ENCODE measurements at places on chromosomes 11 and 22. TPM values are rescaled to one million over a fixed set of nuclear protein-coding genes. Genes with fewer than 3 reads are reported as not detected.

GRCh38 chr22:19514831-19515565, 9.2 kb downstream of the CLDN5 start:
- no peaks in the 10 kb centered on the region for H3K36me3 ChIP-seq
- H3K4me3 ChIP-seq = no peak overlapping the region
- no peaks in the 10 kb centered on the region for H3K27me3 ChIP-seq
- DNase-seq = no peak

GRCh38 chr22:28894334-28894733, 11.0 kb downstream of the ZNRF3 start:
- no peak overlapping the region for H3K4me3 ChIP-seq

DNA sequence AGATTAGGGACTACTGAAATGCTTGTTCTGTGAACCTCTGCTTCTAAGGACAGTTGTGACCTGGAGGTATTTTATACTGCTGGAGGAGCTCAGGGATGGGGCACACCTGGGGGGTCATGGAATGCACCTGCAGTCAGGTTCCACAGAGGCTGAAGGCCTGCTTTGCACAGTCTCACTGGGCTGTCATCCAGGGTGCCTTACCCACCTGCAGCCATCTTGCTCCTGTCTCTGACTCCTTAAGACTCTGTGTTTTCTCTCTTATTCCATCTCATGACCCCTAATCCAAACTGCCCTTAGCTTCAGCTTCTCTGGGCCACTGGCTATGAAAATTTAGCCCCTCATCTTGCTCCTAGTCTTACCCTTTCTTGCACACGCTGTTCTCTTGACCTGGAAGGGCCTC, 127.0 kb upstream of the SNX19 start:
- H3K27ac ChIP-seq = no peak overlapping the region
- DNase-seq = no peak
- no peaks in the 10 kb centered on the region for H3K4me1 ChIP-seq
- no peaks in the 10 kb centered on the region for H3K36me3 ChIP-seq
- no peaks in the 10 kb centered on the region for H3K27me3 ChIP-seq

DNA sequence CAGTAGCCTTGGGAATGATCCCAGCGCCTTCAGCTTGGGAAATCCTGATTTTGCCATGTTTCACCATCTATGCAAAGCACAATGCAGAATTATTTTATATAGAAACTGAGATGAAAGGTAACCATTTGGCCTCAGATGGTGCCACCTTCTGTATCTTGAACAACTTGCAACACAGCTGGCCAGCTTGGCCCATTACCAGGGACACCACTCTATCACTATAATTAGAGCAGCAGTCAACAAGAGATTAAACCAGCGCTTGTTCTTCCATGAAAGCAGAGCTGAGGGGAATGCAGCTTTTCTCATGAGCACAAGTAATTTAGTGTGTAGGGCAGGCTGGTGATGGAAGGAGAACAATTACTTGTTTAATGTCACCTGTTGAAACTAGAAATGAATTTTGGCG, 6.7 kb upstream of the ZDHHC13 start:
- no peaks in the 10 kb centered on the region for H3K36me3 ChIP-seq
- no peaks in the 10 kb centered on the region for H3K27me3 ChIP-seq
- no peak overlapping the region for H3K4me3 ChIP-seq

- DNase-seq = no peak
- no peak overlapping the region for H3K27ac ChIP-seq
- H3K36me3 ChIP-seq = no peaks in the 10 kb centered on the region
- H3K4me1 ChIP-seq = peaks cover 54% of the 10 kb centered on the region
- no peak overlapping the region for H3K4me3 ChIP-seq
Observed at GRCh38 chr11:26944866-26945664, 48.8 kb upstream of the FIBIN start.

GRCh38 chr11:31757260-31757835, 53.8 kb downstream of the PAX6 start:
- no peaks in the 10 kb centered on the region for H3K36me3 ChIP-seq
- DNase-seq = no peak
- no peaks in the 10 kb centered on the region for H3K4me1 ChIP-seq

- no peaks in the 10 kb centered on the region for H3K36me3 ChIP-seq
- peak overlapping the region; percentile 81 for H3K4me3 ChIP-seq
- DNase-seq = no peak
- H3K4me1 ChIP-seq = peaks cover 80% of the 10 kb centered on the region
Observed at GRCh38 chr11:61968758-61969390, 1.4 kb upstream of the FTH1 start.

DNA sequence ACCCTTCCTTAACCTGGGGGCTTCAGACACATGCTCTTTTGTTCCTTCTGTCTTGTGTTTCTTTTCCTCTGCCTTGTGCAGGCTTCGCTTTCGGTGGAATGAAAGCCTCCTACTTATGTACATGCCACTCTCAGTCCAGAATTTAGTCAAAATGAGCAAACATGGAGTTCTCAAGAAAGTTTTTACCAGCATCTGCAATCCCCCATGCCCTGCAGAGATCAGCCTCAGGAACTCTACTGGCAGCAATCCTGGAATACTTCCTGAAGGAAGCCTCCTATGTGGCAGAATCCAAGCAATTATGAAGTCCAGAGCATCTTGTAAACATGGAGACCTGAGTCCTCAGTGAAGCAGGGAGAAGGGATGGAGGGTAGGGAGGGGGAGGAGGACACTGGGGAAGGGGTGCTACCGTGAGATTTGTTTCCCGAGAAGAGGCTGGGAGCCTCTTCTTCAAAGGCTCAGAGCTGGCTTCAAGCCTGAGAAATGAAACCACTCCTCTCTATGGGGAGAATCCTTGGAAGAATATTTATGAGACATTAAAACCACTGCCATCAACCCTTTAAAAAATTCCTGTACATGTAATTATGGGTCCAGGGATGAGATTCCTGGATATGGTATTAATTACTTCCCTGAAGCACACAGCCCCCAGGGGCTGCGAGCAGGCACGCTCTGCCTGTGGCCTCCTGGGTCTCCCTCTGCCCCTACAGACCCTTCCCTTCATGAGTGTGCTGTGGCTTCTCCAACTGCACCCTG, 58.4 kb downstream of the TENM4 start:
- no peak overlapping the region for H3K27ac ChIP-seq
- no peak overlapping the region for H3K4me3 ChIP-seq
- no peaks in the 10 kb centered on the region for H3K27me3 ChIP-seq
- DNase-seq = no peak
- H3K4me1 ChIP-seq = no peaks in the 10 kb centered on the region

DNA sequence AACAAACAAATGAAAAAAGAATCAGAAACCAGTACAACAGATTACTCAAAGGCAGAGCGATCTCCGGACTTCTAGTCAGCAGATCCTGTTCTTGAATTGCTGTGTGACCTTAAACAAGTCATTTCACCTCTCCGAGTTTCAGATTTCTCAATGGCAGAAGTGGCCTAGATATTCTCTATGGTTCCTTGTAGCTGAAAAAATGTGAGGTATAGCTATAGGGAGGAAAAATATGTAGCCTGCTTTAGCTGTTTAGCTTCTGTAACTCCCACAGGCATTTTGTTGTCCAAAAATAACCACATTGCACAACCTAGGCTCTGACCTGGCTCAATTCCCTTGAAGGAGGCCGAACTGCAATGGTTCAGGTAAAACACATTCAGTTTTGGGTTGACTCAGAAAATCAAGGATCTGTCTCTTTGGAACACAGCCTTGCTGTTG, 100.7 kb downstream of the DBX1 start:
- H3K27me3 ChIP-seq = no peaks in the 10 kb centered on the region
- H3K4me3 ChIP-seq = no peak overlapping the region
- H3K27ac ChIP-seq = no peak overlapping the region

DNA sequence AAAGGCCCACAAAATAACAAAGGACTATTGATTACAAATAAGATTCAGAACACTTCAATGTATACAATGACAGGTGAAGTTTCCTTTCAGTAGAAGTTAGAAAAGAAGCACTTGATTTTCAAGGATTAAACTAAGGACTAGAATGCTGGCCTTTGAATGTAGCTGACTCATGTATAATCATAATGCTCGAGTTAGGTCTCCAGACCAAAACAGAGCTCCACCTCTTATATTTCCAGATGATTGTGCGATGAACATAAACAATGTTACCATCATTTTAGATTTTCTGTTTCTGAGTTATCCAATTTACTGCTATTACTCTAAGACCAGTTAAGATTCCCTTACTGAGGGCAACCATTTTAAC, 40.4 kb upstream of the RAPSN start:
- H3K4me1 ChIP-seq = peaks cover 5% of the 10 kb centered on the region
- no peak for DNase-seq
- H3K27me3 ChIP-seq = no peaks in the 10 kb centered on the region
- no peak overlapping the region for H3K27ac ChIP-seq

- DNase-seq = no peak
- no peak overlapping the region for H3K27ac ChIP-seq
- no peak overlapping the region for H3K4me3 ChIP-seq
- no peaks in the 10 kb centered on the region for H3K27me3 ChIP-seq
- no peaks in the 10 kb centered on the region for H3K4me1 ChIP-seq
Observed at GRCh38 chr11:31326470-31327148, 42.9 kb downstream of the DCDC1 start.

DNA sequence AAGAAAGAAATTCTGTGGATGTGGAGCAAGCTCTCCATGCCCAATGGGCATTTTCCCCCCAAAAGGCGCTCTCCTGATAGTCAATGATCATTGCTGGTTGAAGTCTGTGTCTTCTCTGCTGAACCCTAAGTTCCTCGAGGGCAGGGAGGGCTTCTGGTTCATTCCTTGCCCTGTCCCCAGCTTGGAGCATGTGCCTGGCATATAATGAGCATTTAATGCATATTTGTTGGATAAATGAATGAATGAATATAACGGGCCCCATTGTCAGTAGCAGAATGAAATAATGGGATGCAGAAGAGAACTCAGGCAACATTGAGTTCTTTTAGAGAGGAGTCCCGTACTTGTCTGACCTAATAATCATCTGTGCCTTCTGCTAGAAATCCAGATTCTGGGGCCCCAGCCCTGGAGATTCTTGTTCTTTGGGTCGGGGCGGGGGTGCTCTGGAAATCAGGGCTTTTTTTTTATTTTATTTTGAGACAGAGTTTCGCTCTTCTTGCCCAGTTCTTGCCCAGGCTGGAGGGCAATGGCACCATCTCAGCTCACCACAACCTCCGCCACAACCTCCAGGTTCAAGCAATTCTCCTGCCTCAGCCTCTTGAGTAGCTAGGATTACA, 64.4 kb downstream of the CD82 start:
- no peak overlapping the region for H3K4me3 ChIP-seq
- peak; percentile 74 for DNase-seq
- no peaks in the 10 kb centered on the region for H3K27me3 ChIP-seq
- no peak overlapping the region for H3K27ac ChIP-seq
- no peaks in the 10 kb centered on the region for H3K36me3 ChIP-seq

DNA sequence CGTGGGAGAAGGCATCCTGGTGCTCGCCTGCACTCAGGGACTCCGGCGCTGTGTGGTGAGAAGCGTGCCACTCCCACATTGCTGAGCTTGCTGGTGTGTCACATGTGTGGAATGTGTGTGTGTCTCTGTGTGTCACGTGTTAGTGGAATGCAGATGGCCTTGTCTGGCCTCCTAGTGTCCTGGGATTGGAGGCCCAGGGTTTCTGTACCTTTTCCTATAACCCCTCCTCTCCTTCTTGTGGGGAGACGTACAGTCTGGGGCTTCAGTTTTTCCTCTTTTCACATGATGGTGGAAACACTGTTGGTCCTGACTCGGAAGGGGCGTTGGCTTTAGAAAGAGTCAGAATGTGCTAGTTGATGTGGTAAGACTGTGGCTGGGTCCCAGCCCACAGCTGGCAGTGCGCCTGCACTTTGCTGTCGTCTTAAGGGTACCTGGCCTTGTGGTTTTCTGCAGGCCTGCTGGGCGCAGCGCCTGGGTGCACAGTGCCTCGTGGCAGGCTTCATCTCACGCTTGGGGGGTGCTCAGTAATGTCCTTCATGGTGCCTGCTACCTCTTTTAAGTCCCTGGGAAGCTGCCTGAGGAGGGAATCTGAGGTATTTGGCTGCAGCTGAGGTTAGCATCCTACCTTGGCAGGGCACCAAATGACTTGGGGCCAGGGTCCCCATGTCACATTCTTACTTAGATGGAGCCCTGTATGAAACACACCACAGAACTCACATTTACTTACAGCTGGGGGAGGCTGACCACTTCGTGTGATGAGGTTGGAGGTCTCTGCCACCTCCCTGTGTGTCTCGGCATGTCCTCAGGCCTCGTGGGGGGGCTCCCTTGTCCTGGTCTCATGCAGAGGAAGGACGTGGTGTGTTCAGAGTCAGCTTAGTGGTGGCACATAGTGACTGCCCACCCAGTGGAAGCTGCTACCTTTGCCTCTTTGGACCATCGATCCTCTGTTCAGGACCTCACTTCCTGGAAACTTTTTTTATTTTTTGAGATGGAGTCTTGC, 61.9 kb downstream of the MED15 start:
- H3K27me3 ChIP-seq = no peaks in the 10 kb centered on the region
- H3K4me1 ChIP-seq = peaks cover 61% of the 10 kb centered on the region
- no peak for DNase-seq

DNA sequence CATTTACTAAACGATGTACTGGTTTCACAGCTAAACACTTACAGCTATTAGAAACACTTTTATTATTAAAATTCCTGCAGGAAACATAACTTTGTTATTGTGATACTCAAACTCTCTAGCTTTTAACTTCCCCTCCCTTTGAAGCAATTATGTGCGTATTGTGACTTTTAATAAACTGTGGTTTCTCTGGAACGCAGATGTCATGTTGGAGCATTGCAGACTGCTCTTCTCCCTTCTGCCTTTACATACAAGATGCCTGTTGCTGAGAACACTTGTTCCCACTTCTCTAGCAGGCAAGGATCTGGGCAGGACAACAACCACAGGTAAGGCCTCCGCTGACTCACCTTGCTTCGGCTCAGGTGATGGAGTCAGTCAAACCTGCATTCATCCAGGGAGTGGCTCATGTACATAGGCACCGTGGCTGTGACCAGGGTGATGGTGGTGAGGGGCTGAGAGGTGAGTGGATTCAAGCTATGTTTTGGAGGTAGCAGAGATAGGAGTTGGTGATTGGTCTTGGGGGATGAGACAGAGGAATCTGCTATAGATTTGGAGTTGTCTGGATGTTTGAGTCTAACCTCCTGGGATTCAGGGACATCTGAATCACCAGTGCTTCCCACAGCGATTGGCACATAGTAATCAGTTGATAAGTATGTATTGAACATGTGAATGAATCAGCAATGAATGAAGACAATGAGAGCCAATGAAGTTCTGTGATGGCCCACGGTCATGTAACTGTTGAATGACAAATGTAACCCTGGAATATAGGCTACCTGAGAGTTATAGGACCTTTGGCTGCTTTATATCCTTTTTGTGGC, 106.0 kb downstream of the ADAMTS15 start:
- peaks cover 10% of the 10 kb centered on the region for H3K4me1 ChIP-seq
- no peak for DNase-seq
- no peak overlapping the region for H3K4me3 ChIP-seq
- H3K27me3 ChIP-seq = no peaks in the 10 kb centered on the region
- no peaks in the 10 kb centered on the region for H3K36me3 ChIP-seq
- peak overlapping the region; percentile 38 for H3K27ac ChIP-seq

GRCh38 chr22:32904044-32904443, 102.5 kb downstream of the TIMP3 start:
- no peak overlapping the region for H3K27ac ChIP-seq
- H3K27me3 ChIP-seq = no peaks in the 10 kb centered on the region
- H3K4me1 ChIP-seq = no peaks in the 10 kb centered on the region
- H3K36me3 ChIP-seq = no peaks in the 10 kb centered on the region
- no peak for DNase-seq

PTPRCAP gene
- 18.2 TPM for total RNA-seq

TOMM22 gene
- 21.1 TPM for total RNA-seq

LMNTD2 gene
- total RNA-seq = 1.7 TPM

NFAM1 gene
- 1.7 TPM for total RNA-seq

LGR4 gene
- 65.6 TPM for total RNA-seq

APOBEC3F gene
- total RNA-seq = 2.7 TPM

AMBRA1 gene
- 40.0 TPM for total RNA-seq

PHOX2A gene
- total RNA-seq = 3.4 TPM

IRAG1 gene
- 18.2 TPM for total RNA-seq
